Kasumi-1 (cell line): ENCODE measurements at places on chromosomes 4 and X.

DNA sequence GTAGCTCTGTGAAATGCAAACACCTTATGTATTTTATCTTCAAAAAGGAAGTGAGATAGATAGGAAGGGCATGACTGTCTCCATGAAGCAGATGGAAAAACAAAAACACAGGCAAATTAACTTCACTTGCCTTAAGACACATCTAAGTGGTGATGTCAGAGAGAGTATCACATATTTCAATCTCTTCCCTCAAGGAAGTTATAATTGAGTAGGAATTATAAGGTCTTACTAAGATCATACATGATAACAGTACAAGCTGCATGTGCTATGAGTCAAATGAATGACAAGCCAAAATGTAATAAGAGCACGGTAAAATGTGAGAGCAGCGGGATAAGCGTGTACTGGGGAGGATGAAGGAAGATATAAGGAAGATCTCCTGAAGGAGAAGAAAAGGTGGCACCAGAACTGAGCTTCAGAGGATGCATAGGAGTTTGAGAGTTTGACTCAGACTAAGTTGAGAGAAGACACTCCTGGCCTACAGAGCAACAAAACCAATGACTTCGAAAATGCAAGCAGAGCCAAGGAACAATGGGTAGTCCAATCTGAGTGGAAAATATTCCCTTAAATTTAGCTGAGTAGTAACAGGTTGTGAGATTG is 43.3 kb upstream of the GALNT7 start:
- DNase-seq, result no peak

DNA sequence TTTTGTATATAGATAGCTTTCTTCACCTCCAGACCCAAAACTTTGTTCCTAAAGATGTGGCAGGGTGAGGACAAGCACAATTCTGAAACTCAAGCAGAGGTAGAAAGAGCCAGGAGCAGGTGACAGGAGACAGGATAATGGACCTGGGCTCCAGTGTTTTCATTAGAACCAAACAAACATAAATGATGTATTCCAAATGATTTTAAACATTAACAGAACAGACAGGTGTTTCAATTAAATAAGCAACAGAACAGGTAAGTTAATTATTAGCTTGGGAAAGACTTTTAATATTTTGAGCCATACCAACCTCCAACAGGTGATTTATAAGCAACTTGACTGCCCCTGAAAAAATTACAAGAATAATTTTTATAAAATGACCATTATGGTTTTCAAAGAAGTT is 459.4 kb upstream of the LCORL start:
- no peak for DNase-seq

DNA sequence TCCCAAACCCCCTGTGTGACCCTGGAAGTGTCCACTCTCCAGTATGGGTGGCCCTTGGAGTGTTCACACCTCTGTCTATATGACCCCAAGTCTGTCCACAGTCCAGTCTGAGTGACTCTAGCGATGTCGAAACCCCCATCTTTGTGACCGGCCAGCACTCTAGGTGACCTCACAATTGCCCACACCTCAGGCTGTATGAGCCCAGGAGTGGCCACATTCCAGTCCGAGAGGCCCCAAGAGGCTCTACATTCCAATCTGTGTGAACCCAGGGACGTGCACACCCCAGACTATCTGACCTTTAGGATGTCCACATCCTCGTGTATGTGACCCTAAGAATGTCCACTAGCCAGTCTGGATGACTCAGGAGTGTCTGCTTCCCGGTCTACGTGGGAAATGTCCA is 7.3 kb upstream of the GLOD5 start:
- DNase-seq, result no peak

DNA sequence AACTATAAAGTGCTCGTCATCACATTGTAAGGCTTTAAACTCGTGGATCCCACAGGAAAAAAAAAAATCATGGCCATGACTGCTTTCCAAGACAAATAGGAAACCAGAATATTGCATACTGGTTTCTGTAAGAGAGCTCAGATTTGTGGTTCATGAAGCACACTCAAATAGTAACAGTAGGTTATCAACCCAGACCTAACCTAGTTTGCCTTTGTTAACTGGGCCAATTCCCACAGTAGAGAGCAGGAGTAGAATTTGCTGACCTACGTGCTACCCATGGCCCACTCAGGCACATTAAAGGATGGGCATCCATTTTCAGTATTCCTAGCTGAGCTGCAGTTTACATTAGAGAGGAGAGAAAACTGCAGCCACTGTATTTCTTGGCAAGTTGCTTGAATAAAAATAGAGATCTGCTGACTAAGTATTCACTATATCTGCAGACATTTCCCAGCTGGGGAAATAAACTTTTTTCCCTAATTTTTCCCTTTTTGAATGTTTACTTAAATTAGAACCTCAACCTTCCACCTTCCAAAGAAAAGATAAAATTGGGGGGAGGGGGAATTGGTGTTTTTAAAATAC is 218.5 kb downstream of the SPANXN3 start:
- DNase-seq, result no peak

DNA sequence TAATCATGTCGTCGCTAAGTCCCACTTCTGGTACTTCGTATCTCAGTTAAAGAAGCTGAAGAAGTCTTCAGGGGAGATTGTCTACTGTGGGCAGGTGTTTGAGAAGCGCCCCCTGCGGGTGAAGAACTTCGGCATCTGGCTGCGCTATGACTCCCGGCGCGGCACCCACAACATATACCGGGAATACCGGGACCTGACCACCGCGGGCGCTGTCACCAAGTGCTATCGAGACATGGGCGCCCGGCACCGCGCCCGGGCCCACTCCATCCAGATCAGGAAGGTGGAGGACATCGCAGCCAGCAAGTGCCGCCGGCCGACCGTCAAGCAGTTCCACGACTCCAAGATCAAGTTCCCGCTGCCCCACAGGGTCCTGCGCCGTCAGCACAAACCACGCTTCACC is 11.3 kb downstream of the PNCK start:
- no peak for DNase-seq

DNA sequence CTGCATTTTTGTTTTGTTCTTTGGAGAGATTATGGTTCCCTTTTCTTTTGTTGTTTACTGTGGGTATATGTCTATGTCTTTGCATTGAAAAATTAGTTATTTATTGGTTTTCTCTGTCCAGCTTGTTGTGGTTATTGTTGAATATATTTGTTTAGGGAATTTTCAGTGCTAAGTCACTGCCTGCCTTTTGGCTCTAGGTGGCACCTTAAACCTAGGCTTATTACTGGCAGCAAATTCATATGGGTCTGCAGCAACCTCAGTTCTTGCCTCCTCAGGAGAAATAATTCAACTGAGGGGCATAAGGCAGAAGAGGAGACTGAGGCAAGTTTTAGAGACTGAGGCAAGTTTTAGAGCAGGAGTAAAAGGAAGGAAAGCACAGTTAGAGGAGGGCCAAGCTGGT is 1157.3 kb upstream of the AGA start:
- no peak for DNase-seq

- no peak for DNase-seq
These were observed 1253.7 kb downstream of the TECRL start for GRCh38 chr4:63155561-63155960.

DNA sequence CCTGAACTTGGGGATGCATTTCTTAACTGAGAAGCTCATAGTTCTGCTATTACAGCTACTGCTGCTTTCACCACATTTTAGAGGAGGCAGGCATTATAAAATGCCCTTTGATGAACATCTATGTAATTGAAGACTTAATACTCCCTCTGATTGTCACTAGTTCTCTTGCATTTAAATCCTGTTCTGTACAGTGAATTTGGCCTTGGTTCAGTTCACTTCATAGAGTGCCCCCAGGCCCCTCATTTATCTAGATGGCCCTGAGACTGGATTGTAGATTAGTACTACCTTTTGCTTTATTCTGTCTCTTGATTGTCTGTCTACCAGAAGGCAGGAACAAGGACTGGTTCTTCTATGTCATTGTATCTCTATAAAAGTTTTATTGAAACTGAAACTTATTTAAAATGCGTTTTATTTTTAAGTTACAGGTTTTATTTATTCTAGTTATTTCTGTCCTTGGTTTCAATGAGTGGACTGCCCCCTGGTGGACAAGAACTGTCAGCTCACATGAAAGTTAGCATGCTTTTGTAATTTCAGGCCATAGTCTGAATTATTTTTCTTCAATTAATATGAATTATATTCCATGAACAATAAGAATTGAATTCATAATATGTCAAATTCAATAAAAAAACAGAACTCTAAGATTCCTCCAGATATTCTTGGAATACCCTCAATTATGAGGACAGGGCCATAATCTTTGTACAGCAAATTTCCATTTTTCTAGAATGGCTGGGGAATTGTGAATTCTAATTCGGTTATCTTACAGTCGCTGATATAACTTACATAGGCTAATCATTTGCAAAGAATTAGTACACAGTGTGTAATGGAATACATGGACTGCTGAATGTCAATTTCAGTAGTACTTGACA is 47.2 kb upstream of the TMEM33 start:
- DNase-seq, result peak; percentile 55

DNA sequence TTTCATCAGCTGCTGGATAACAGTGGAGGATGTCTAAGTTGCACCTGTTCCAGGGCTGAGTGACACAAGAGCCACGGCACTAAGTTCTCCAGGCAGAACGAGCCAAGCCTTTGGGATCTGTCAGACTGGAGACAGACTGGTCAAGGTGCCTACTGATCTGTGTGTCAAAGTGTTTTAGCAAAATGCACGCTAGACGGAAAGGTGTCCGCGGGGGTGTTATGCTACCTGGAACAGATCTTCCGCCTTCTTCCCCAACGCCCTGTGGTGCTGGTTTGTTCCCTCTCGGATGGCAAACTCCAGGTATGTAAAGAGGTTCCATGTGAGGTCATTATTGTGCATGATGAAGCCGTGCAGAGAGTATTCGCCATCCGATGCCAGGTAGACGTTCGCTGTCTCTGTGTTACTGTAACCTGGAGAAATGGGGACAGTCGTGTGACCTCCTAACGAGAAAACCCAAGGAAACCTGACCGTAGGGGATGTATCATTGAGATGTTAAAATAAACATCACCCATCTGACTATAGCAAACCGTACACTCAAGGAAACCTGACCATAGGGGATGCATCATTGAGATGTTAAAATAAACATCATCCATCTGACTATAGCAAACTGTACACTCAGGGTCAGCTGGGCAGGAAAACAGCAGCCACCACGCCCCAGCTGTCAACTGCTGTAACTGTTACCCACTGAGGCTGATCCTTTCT is 29.7 kb upstream of the SLC25A6 start:
- DNase-seq, result no peak

- DNase-seq, result no peak
These were observed 917.7 kb upstream of the INTU start for GRCh38 chr4:126715067-126715466.

- peak; percentile 94 for DNase-seq
These were observed 24.6 kb downstream of the VSIG4 start for GRCh38 chrX:66015152-66015831.

DNA sequence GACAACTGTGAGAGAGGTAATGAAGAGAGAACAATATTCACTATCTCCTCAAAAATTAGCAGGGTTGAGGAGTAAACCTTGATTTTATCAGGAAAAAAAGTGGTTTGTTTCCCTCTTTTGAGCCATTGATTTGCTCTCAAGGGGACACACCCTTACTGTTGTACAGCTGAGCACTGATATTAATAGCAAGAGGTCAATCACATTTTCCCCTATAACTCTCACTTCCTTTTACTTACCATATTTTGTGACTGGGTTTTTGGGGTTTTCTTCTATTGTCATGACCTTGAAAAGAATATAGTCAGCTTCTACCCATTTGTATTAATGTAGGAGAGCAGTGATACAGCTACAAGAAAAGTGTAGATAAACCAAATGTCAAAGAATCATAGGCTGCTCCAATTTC is 70.2 kb upstream of the LONRF3 start:
- no peak for DNase-seq

DNA sequence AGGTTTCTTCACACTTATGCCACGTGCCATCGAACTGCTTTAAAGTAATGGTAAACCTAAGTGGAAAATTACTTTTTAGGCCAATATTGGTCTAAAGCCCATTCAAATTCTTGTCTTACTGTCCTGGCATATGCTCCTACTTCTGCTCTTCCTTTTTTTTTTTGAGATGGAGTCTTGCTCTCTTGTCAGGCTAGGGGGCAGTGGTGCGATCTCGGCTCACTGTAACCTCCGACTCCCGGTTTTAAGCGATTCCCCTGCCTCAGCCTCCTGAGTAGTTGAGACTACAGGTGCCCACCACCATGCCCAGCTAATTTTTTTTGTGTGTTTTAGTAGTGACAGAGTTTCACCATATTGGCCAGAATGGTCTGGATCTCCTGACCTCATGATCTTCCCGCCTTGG is 129.0 kb upstream of the TECRL start:
- DNase-seq, result peak; percentile 27

DNA sequence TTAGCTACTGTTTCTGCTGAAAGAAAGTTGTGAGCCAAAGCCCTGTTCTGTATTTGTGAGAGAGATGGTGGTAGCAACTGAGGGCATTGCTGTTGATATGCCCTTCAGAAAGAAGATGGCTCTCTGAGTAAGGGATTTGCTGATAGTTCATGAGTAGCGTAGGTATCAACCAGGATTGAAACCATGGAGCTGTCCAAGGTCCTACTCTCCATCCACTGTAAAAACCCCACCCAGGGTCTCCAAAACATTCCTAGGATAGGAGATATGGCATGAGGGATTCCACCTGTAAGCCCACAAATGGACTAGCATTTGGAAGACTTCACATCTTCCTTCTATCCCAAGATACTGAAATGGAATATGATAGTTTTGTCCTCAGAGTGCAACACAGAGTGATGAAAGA is 277.1 kb upstream of the PRKX start:
- DNase-seq, result peak; percentile 0

GRCh38 chr4:108263057-108263456 is 94.3 kb upstream of the LEF1 start:
- no peak for DNase-seq

DNA sequence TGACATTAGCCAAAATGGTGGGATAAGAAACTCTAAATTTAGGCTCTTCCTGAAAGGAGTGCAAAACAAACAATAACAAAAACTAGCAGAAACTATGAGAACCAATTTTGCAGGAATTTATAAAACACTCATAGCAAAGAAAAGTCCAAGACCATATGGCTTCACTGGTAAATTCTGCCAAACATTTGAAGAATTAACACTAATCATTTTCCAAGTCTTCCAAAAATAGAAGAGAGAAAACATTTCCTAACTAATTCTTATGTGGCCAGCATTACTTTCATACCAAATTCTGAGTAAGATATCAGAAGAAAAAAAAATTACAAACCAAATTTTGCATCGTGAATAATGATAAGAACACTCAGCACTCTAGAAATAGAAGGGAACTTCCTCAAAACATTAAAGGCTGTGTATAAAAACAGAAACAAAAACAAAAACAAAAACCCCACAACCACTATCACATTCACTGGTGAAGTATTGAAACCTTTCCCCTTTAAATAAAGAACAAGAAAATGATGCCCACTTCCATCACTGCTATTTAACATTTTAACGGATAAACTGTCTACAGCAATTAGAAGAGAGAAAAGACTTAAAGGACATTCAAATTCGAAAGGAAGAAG is 524.3 kb upstream of the GALNTL6 start:
- DNase-seq, result no peak

GRCh38 chr4:40311811-40312346 is 23.3 kb upstream of the CHRNA9 start:
- no peak for DNase-seq

DNA sequence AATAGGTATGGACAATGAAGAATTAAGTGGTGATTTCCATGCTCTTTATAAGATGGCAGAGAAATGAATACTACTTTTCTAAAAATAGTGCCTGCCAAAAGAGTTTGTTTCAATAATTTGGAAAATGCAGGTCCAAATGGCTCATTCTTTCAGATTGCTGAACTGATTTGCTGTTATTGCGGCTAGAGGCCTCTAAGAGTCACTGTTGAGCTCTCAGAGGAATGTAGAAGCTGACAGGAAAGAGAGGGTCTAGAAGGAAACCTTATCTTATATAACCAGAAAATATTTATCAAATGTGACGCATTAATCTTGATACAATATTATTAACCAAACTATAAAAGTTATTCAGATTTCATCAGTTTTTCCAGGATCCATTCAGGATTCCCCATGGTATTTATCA is 65.7 kb upstream of the PAGE1 start:
- peak; percentile 20 for DNase-seq
